ENCODE measurements at places on chromosomes 2 and 18.

DNA sequence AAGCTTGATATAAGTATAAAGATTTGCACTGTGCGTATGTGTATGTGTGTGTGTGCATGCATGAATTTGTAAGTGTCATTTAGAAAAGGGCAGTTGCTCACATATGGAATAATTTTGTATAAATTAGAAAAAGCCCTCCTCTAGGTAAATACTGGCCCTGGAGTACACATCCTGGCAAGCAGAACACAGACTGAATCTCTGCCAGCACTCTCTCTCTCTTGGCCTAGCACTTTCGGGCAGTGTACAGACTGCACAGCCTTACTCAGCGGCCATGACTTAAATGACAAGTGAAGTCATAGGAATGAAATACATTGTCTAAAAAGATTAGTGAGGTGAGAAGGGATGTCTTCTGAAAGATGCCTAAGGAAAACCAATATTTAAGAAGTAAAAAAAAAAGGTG, 214.1 kb downstream of the RDH14 start:
- no peak for DNase-seq

DNA sequence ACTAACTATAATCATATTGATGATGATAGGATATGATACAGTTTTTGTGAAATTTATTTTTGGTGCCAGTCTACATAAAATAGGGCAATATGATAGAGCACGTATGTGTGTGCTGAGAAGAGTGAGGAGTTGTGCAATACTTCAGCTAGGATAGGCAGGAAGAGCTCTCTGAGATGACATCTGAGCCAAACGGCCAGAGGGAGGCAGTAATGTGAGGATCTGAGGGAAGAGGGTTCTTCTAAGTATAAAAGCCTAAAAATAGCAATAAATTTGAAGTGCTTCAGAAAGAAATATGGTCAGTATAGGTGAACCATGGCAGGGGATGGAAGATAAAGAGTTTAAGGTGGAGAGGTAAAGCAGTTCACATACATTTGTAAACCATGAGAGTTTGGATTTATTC, 102.5 kb downstream of the OLA1 start:
- no peak for DNase-seq

DNA sequence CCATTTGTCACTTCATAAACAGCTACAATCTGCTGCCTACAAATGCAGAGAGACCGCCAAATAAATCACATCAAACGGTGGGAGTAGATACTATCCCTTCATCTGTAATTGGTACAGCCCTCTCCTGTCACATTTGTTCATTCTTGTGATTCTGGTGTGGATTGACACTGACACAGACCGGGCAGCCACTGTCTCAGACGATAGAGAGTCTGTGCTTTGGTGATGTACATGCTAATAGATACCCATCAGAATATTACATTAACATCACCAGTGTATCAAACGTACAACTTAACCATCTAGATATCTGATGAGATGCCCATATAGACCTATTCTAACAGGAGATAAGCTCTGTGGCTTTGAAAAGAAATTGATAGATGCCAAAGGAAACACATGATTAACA, 419.7 kb upstream of the ZEB2 start:
- DNase-seq: no peak

GRCh38 chr2:85476624-85477023, 58.1 kb downstream of the SH2D6 start:
- no peak for DNase-seq

- DNase-seq: no peak
Observed at GRCh38 chr2:238927746-238928519, 80.0 kb downstream of the TWIST2 start.

- no peak for DNase-seq
Observed at GRCh38 chr2:196915507-196916189, 10.9 kb downstream of the PGAP1 start.

- DNase-seq: no peak
Observed at GRCh38 chr2:20485612-20486388, 38.9 kb downstream of the RHOB start.

GRCh38 chr2:134194519-134194918, 59.4 kb upstream of the MGAT5 start:
- DNase-seq: no peak

- peak; percentile 4 for DNase-seq
Observed at GRCh38 chr2:24704692-24705091, 88.5 kb downstream of the PTRHD1 start.

- no peak for DNase-seq
Observed at GRCh38 chr18:3703732-3704176, 253.8 kb downstream of the TGIF1 start.

DNA sequence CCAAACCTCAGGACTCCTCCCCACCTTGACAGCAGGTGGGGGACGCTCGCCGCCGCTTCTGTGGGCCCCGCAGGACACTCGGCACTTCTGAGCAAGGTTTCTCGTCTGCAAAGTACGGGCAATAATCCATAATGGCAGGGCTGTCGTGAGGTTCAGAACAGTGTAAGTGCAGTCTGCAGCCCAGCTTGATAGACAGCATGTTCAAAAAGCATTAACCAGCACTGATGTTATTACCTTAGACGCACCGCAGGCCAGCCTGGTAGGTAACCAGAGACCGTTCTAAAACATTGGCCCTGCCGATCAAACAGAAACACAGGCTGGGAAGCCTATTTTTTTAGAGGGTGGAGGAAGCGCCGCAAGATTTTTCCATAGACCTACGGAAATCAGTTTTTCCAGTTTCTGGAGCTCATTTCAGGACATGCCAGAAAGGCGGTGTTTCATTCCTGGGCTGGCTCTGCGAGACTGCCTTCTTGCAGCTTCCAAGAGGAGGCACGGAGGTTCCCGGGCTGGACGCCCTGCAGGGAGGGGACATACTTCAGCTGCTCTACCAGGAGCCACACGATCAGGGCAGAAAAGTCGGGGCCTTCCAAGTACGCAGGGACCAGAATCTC, 148.7 kb downstream of the TPO start:
- DNase-seq: no peak

GRCh38 chr2:112173646-112174319, 35.6 kb downstream of the FBLN7 start:
- no peak for DNase-seq

GRCh38 chr18:34884436-34884835, 156.8 kb upstream of the MAPRE2 start:
- no peak for DNase-seq

- DNase-seq: no peak
Observed at GRCh38 chr2:231218366-231218765, 19.9 kb downstream of the ARMC9 start.

- DNase-seq: no peak
Observed at GRCh38 chr18:58512648-58513588, 116.0 kb downstream of the ALPK2 start.

DNA sequence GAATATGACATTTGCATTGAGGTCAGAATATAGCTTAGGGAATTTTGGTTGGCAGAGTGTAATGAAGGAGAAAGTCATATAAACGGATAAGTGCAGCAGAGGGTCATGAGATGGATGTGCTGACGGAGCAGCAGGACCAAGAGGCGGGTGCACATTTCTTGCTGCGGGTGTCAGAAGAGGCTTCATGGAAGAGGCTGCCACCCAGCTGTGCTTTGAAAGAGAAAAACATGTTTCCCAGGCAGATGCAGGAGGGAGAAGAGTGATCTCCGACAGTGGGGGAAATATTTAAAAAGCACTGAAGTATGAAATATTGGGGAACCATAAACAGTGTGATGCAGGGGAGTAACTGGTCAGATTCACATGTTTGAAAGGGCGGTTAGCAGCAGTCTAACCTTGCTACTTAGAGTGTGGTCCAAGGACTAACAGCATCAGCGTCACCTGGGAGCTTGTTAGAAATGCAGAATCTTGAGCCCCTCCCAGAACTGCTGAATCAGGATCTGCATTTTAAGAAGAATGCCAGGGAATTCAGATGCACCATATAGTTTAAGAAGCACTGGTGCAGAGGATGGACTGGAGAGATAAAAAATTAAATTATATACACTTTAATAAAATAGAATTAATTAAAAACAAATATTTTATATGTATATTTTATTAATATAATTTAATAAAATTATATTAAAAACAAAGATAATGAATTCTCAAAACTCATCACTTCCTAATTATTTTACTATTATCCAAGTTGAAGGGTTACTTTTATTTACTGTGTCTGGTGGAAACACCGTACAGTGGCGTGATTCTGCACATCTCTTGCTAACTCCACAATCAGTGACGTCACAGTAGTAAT, 36.1 kb upstream of the SCYGR1 start:
- no peak for DNase-seq

GRCh38 chr2:127199223-127199622, 20.9 kb downstream of the CYP27C1 start:
- DNase-seq: no peak

- no peak for DNase-seq
Observed at GRCh38 chr2:186531257-186531775, 45.3 kb downstream of the ZC3H15 start.

GRCh38 chr2:198371921-198372543, 567.6 kb downstream of the PLCL1 start:
- DNase-seq: no peak

DNA sequence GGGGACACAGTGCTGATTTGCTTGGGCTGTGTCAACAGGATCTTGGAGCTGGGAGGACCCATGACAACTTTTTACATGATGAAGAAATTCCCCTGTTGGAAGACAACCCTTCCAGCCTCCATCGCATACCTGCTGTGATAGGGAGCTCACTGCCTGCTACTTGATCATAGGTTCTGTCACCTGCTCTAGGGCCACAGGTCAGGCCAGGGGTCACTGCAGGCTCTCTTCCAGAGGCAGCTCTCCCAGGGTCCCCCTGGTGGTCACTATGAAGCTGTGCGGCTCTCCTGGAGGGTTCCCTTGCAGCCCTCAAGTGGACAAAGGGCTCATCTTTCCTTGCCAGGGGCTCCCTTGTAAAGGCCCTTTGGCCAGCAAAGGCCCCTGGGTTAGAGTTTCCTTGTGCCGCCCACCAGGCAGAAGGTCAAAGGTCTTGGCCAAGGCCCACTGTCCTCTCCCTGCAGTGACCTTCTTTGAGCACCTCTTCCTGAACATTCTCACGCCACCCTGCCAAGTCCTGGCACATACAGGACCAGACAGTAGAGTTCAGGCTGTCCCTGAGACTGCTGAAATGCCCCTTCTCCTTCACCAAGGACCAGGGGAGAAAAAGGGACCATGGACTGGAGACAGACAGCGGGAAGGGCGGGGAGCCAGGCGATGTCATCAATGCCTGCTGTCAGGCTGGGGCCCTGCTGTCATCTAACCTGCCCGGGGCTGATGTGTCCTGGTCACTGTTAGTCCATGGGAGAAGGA, 345.1 kb downstream of the DYSF start:
- no peak for DNase-seq

DNA sequence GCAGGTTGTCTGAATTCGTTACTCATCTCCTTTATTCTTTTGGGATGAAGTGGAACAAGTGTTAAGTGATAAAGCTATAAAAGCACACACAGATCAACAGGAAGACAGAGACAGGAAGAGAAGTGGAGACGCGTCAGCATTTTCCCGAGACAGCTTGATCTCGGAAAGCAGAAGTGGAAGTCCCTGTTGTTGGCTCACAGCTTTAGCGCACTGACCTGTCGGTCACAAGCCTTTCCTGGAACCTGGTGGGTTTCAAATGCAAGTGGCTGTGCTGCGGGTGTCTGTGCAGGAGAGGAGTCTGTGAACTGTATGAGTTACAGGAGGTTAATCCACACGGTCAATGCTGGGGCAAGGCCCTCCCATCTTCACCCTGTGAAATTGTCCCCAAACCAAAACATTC, 116.6 kb upstream of the PELI1 start:
- no peak for DNase-seq

- DNase-seq: no peak
Observed at GRCh38 chr2:169464882-169465281, 14.4 kb upstream of the BBS5 start.

DNA sequence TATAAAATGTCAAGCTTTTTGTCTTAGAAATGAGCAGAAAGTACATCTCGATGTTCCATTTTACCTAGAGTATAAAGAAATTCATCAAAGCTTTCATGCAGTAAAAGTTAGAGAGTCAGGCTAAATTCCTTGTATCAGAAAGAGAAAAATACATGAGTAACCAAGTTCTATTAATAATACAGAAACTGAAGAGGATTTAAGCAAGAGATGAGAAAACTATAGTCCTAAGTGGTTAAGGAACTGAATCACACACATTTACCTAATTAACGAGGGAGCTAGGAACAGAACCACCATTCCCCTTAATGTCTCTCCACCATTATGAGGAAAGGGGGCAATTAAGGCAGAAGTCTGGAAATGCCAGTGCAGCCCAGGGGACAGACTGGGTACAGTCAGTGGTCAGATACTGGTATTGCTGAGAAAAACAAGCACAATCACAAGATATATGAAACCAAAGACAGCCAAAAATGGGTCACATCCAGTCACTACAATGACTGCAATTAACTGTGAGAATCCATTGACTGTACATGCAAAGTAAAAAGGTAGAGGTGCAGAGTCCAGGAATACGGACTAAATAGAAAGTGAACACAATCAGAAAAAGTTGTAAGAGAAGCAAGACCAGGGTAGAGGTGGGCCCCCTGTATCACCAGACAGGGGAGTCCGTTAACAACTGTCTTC, 23.9 kb downstream of the MAP4K3 start:
- no peak for DNase-seq

GRCh38 chr2:46389417-46389916, 89.9 kb upstream of the TMEM247 start:
- DNase-seq: no peak

DNA sequence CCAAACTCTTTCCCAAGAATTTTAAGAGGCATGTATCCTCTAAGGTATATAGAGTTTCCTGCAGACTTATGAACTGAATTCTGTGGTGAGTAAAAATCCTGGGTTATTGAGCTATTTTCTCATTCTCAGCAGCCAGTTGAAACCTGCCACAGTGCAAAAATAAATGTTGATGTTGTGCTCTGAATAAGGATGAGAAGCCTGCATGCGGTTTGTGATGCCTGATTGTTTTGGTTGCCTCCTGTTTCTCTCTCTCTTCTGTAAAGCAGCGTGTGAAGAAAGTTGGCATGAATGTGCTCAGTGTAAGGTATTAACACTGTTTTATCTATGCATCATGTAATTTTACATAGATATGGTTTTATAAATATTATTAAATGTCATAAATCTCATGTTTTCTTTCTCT, 452.6 kb downstream of the CDH2 start:
- DNase-seq: no peak

- DNase-seq: peak; percentile 57
Observed at GRCh38 chr18:62437235-62438017, 85.4 kb upstream of the ZCCHC2 start.

DNA sequence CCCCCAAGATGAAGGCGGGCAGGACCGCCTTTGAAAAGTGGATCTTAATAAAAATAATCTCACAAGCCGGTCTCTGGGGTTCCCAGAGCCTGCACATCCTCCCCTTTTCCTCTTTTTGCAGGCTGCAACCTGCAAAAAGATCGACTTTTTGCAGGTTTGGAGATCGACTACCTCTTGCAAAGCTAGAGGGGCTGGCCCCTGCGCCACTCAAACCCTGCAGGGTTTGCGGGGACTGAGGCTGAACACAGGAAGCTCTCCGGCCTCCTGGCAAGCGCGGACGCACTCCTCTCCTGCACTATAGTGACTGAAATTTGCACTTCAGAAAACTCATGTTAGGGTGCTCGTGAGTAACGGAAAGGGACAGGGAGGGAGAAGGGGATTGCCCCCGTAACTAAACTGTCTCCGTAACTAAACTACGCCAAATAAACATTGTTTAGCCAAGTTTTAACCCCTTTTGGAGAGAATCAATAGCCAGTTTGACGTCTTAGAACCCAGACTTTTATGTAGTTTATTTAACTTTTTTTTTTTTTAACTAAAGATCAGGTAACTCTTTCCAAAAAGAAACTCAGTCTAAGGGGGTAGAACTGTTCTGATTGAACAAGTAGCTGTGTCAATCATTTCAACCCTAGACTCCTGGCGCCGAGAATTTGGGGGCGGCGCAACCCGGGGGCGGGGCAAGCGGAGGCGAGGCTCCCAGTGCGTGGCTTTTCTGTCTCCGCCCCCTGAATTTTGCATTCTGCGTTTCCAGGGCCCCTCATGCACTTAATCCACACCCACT, 2.5 kb downstream of the IGFBP5 start:
- no peak for DNase-seq

All from skeletal muscle cell (primary cell).